Nephron progenitor cell (in vitro differentiated cells): ENCODE measurements at places on chromosomes 3 and 15.

DNA sequence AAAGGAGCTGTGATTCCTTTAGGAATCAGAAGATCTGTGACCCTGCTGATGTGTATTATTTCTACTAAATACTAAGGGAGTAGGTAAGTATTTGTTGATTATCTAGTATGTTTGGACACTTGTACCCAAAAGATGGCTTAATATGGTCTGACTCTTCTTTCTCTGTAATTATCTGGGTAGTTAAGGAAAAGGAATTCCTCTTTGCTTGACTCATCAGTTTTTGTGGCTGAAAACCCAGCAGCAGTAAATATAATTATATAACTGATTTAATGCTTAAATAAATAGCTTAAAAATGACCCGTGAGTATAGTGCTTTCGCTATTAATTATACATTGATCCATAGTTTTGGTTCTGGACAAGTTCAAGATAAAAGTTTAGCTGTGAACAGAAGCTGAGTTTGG is 155.8 kb downstream of the LRTM1 start:
- DNase-seq = no peak

DNA sequence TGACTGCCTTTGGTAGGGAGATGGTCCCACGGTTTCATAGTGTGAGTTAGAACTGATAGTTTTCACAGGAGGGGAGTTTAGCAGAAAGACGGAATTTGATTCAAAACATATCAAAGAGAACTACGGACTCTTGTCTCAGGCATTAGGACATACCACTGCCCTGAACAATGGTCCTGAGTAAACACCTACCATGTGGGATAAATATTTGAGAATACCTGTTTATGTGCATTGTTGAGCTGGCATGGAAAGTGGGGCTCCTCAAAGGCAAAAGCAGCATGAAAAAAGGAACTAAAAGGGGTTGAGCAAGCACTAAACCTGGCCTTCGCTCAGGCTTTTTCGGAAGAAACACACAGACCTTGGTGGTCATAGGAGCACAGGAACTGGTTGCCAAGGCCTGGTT is 144.4 kb downstream of the ZNF621 start:
- no peak for DNase-seq

- DNase-seq = no peak
These were observed 95.1 kb upstream of the MBNL1 start for GRCh38 chr3:152173627-152174026.

DNA sequence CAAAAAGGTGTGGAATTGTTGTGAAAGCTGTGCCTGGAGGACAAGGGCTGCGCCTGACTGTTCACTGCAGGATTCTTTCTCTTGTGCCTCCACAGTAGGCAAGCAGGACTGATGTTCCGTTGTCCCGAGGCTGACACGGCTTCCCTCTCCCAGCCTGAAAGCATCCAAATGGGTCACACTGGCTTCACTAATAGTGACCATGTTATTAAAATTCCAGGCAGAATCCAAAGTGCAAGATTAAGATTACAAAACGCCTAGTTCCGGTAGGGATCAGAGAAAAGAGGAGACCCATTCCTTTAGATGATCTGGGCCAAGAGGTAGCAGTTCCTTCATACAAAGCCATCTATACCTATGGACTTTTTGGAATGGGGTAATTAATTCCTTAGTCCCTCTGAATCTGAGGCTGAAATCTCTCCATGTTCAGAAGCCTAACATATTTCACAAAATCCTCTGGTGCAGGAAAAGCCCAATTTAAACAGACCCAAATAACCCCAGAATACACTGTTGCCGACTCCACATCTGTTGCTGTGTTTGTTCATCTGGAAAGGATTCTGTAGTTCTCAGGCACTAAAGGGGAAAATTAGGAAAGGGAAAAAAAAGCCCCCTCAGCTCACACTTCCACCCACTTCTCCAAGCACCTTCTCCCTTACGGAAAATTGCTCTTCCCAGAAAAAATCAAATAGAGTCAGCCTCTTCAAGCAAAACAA is 145.9 kb downstream of the RORA start:
- no peak for DNase-seq

DNA sequence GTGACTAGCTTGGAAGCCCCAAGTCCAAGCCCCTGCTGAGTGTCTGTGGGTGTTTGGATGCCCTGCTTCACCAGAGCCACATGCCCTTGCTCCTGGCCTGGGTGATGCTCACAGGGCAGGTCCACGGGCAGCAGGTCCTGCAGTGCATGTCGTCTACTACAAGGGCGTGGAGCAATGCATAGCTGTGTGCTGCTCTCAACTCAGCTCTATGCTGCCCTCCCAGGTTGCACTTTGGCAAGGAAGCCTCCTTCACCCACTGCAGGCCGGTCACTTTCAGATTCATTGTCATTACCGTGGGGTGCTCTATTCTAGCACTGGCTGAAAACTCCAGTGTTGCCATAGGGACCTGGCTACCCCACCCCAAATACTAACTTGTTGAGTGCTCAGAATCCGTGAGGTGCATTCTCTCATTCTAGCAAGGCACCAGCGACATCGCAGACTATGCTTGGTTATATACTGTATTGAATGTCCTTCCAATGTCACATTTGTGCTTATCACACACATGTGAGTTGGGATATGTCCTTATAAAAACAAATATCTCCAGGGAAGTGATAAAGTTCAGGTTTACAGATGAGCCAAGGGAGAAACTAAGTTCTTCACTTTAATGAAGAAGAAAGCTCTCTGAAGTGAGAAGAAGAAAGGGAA is 51.8 kb downstream of the GRAMD1C start:
- DNase-seq = no peak

DNA sequence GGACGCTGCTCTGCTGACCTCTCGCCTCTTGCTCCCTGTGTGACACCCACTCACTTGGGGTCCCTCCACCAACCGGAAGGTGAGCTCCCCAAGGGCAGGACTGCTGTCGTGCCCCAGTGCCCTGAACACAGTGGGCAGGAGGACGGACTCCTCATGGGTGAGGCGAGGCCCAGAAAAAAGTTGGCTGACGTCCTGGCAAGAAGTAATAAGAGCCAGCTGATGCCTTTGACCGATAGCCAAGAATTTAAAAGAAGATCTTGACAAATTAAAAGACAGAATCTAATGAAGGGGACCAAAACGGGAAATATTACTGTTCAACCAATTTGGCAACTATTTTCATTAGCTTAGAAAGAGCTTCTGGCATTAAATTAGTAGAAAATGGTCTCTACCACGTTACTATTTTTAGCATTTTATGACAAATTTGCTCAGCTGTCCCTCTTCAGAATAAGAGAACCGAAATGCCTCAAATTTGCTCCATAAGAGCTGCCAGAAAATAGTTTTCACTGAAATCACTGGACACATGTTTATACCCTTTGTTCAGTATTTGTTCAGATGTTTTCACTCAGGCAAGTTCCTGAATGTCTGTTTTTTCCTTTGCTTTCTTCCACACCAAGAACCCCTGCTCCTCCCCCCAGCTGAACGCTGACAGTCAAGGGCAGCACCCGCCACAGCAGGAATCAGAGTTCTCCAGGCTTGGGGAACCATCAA is 60.5 kb downstream of the XXYLT1 start:
- no peak for DNase-seq

GRCh38 chr15:74225928-74226327 is 10.2 kb upstream of the CCDC33 start:
- DNase-seq = no peak

DNA sequence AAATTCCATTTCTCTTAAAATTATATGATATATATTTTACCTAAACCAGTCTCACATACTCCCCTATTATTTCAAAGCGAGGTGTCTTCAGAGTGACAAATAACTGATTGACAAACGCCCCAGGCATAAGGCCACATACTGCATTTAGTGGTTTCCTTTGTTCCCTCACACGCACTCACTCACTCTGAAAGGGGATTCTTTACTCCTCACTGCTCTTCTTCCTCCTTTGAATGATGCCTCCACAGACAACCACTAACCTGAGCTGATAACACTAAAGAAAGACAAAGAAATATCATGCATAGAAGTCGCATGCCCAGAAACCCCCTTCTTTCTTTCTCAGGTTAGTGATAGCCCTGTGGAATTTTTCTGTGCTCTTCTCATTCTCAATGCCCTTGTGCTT is 24.1 kb upstream of the BBX start:
- no peak for DNase-seq

- no peak for DNase-seq
These were observed 2.2 kb downstream of the SATB1 start for GRCh38 chr3:18422972-18423371.

DNA sequence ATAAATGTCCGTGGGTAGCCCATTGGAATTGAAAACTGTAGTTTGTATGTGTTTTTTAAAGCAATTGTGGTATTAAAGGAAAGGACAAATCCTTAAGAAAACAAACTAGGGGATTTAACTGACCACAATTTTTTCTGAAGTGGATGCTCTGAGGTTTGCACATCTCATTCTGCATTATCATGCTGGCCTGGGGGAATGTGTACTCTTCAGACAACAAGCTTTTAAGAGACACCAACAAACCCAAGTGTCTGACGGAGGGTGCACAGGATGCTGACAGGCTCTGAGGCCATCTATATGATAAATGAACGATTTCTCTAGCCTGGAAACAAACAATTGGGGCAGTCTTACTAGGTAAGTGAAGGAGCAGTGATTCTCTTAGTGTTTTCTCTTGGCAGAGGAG is 9.1 kb downstream of the LINS1 start:
- no peak for DNase-seq

DNA sequence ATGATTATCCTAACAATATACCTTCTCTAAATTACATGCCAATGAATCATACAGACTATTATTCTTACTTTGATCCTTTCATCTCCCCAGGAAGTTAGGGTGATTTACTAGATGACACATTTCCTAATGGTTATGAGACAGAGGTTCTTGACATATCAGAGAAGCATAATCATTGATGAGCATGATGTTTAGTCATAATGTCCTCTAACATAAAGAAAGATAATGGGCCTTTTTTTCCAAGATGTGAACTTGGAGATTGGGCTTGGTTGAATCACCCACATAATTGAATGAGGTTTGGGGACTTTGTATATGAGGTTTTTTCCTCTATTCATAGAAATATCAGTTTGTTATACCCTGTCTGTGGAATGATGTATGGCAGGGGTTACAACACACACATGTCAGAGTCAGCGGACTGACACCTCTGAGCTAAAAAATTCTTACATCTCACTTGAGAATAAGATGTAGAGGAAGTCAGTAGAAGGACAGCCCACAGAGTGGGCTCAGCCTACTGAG is 69.7 kb upstream of the DCBLD2 start:
- DNase-seq = no peak

DNA sequence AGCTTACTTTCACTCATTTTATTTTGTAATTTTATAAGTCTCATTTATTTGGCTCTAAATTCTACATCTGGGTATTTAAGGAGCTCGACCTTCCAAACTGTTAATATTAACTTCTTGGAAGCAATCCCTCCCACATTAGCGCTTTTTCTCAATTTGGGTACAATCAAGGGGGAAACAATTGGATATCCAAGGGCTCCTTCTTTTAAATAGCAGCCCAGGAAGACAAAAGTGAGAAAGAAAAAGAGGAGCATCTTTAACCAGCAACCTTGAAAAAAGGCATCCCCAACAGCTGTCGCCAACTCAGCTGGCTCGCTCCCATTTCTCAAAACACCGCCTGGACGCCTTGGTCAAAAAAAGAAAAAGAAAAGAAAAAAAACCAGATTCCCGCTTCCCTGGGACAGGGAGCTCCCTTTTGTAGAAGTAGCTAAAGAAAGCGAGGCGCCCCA is 873 bp downstream of the C3orf70 start:
- DNase-seq = no peak

GRCh38 chr3:184472723-184473428 is 88.7 kb upstream of the EPHB3 start:
- no peak for DNase-seq

DNA sequence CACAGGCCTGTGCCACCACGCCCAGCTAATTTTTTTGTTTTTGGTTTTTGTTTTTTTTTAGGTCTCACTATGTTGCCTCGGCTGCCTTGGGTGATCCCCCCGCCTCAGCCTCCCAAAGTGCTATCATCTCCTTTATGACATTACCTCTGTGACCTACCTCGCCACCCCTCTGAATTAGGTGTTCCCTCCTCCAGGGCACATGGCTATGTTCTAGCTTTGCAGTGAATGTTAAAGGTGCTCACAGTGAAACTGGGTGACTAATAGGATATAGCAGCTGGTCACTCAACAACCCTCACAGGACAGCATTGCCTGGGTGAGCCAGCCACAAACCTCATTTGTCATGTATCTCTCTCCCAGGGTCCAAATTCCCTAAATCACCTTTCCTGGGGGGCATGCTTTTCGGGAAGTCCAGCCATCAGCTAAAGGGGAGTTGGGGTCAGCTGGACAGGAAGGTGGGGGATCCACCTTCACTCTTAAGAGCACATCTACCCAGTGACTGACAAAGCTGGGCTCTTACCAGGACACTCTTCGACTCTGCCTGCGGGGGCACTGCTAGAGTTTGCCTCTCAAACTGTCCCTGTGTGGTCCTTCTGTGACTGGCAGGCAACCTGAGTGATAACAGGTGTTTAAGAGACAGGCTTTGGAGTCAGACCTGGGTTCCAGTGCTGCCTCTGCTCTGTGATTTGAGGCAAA is 1.6 kb upstream of the TTLL3 start:
- DNase-seq = peak; percentile 23

- DNase-seq = no peak
These were observed 27.0 kb upstream of the ANKDD1A start for GRCh38 chr15:64884679-64885078.

GRCh38 chr3:172186607-172187006 is 147.2 kb downstream of the FNDC3B start:
- no peak for DNase-seq

DNA sequence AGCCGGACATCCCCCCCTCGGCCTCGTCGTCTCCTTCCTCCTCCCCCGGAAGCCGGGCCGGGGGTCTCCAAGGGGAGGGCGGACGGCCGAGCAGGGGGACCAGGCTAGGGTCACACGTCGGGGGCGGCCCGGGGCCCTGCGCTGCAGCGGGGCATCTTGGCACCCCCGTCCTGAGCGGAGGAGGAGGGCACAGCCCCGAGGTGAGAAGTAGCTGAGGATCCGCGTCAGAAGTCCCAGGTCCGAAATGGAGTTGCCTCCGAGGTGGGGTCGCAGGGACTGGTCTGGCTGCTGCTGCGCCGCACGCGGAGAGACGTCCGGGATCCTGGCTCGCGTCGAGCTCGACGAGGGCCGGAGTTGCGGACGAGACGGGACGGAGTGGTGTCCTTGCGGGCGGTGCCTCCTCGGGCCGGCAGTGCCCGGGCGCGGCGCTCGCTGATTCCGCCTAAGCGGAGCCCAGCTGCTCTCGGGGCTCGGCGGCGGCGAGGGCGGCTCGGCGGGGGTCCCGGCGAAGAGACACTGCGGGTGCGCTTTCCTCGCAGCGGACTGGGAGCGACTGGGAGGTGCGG is at the start of gene ADCY5:
ADCY5 (minus strand) TSS at position 555 of the 566 bp plus-strand sequence; CDS start at position 10, 545 bp downstream.
- DNase-seq = peak; percentile 50

GRCh38 chr3:17687566-17687965 is 54.9 kb downstream of the TBC1D5 start:
- no peak for DNase-seq

DNA sequence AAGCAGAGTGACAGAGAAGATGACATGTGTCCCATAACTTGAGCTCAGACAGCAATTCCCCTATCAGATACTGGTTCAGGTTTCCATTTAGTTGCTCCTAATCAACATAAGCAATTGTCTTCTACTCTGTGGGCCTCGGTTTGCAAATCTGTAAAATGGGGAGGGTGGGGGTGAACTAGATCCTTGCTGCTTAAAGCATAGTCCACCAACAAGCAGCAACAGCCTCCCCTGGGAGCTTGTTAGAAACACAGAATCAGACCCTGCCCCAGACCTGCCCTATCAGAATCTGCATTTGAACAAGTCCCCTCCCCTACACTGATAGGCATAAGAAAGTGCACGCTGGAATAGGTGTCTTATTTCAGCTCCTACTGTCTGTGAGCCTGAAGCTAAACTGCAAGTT is 87.8 kb downstream of the CEMIP start:
- DNase-seq = no peak

GRCh38 chr3:156131241-156131640 is 10.9 kb downstream of the KCNAB1 start:
- no peak for DNase-seq
